Breast epithelium (tissue), 4 donors: ENCODE measurements at places on chromosomes 1 and 21. TPM values are rescaled to one million over a fixed set of nuclear protein-coding genes. Genes with fewer than 3 reads are reported as not detected.

GRCh38 chr1:41658431-41659158 is 174.1 kb upstream of the EDN2 start:
- DNase-seq = no peak

NOS1AP gene
- total RNA-seq = 17.6 TPM

SIPA1L2 gene
- total RNA-seq = 16.3 TPM

GRCh38 chr1:172778456-172779455 is 119.9 kb downstream of the FASLG start:
- DNase-seq = no peak

GRCh38 chr21:26385721-26386120 is 187.4 kb downstream of the CYYR1 start:
- DNase-seq = no peak

AMY2A gene
- not detected for total RNA-seq

RCAN1 gene
- 73.0 TPM for total RNA-seq

GRCh38 chr1:242219905-242220304 is 221.0 kb upstream of the MAP1LC3C start:
- no peak for DNase-seq

CFAP45 gene
- total RNA-seq = 2.6 TPM

- no peak for DNase-seq
Measured at GRCh38 chr1:33143176-33143575, 38.7 kb downstream of the TRIM62 start.

AIM2 gene
- 0.32 TPM for total RNA-seq

GRCh38 chr1:3037281-3038040 is 16.2 kb downstream of the ACTRT2 start:
- no peak for DNase-seq

GRCh38 chr1:74593887-74594866 is 79.4 kb downstream of the ERICH3 start:
- DNase-seq = no peak

- no peak for DNase-seq
Measured at GRCh38 chr1:42368096-42368795, 12.3 kb upstream of the RIMKLA start.

- DNase-seq = no peak
Measured at GRCh38 chr1:185483664-185484450, 166.8 kb upstream of the IVNS1ABP start.

- no peak for DNase-seq
Measured at GRCh38 chr1:61724506-61724812, 482 bp downstream of the TM2D1 start.

GRCh38 chr1:212030936-212031528 is 4.3 kb downstream of the INTS7 start:
- DNase-seq = no peak

L1TD1 gene
- 0.16 TPM for total RNA-seq

BGLAP gene
- 0.32 TPM for total RNA-seq

COL24A1 gene
- total RNA-seq = 1.3 TPM

- peak; percentile 80 for DNase-seq
Measured at GRCh38 chr1:32753532-32754316, 51.2 kb upstream of the SYNC start.

DNA sequence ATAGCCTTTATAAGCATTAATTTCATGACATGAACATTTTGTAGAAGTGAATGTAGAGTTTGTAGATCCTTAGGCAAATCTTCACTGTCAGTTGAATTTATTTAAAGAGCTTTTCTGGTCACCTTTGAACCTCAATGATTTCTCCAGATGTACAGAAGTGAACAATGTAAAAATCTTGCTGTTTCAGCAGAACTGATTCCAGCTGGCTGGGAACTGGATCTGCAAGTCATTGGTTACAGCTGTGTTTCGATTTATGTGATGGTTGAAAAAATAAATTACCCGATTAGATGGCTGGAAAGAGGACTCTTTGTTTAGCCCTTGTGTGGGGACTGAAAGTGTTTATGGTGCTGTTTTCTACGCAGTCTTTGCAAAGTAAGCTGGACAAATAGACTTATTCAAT is 849.8 kb downstream of the USP25 start:
- no peak for DNase-seq

DNA sequence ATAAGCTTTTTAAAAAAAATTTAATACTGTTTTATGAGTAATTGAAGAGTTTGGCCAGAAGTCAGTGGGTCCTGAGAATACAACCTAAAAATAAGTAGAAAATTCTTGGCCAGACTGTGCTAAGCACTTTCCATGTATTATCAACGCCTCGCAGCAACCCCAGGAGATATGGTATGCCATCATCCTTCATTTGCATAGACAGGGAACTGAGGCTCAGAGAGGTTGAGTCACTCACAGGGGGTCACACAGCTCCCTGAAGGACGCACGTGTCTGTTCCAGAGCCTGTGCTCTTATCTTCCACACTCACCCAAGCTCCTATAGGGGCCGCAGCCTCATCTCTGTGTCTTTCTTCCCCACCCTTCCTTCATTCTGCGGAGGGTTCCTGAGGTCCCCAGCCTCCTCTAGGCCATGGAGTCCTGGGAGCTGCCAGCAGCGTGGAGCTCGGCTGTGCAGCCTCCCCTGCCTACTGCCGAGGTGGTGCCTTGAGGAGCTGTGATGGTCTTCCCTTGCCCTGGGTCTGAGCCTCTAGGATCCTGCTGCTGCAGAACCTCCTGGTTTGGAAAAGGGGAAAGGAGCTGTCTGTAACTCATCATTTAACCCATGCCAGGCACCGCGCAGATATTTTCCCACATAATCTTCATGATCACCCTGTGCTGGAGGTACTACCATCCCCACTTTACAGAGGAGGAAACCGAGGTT is 30.3 kb upstream of the ECE1 start:
- no peak for DNase-seq

DNA sequence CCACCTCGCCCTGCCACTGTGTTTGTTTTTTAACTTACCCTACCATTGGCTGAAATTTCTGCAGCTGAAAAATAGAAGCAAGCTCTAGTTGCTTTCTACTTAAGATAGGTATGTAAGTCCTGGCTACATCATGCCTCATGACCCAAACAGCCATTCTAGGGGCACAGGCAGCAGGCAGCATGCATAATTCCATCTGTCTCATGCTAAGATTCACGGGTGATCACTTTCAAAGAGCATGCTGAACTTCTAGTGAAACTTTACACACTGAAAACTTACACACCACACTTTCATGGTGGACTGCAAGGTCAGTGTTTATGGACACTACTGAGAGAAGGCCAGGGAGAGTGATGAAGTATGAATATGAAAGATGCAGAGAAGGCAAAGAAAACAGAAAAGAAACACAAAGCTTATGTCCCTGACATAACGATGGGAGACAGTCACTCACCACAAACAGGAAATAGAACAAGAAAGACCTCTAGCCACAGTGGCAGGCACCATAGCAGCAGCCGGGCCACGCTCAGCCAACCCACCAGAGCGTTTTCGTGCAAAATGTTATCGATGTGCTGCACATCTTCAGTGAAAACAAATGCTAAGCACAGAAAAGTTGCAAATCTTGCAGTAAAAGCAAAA is 102.3 kb upstream of the TIAM1 start:
- no peak for DNase-seq

DNA sequence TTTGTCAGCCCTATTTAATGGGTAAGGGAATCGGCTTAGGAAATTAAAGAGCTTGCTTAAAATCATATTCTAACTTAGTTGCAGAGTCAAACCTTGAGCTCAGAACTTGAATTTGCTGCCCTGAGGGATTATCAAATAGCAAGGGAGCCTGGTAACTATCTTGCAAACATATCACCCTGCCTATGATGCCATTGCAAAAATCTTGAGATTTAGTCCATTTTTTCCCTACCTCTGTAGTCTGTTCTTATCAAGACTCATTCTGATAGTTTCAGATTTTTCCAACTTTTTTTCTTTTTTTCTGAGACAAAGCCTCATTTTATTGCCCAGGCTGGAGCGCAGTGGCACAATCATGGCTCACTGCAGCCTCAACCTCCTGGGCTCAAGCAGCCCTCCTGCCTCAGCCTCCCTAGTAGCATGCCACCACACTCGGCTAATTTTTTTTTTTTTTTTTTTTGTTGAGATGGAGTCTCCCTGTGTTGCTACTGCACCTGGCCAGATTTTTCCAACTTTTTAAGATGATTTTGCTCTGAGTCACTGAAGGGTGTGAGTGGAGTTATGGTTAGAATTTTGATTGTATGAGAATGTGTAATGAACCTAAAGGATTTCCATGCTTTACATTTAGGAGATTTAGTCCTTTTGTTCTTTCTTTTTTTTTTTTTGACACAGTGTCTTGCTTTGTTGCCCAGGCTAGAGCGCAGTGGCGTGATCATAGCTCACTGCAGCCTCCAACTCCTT is 12.2 kb downstream of the SARS1 start:
- DNase-seq = no peak

DNA sequence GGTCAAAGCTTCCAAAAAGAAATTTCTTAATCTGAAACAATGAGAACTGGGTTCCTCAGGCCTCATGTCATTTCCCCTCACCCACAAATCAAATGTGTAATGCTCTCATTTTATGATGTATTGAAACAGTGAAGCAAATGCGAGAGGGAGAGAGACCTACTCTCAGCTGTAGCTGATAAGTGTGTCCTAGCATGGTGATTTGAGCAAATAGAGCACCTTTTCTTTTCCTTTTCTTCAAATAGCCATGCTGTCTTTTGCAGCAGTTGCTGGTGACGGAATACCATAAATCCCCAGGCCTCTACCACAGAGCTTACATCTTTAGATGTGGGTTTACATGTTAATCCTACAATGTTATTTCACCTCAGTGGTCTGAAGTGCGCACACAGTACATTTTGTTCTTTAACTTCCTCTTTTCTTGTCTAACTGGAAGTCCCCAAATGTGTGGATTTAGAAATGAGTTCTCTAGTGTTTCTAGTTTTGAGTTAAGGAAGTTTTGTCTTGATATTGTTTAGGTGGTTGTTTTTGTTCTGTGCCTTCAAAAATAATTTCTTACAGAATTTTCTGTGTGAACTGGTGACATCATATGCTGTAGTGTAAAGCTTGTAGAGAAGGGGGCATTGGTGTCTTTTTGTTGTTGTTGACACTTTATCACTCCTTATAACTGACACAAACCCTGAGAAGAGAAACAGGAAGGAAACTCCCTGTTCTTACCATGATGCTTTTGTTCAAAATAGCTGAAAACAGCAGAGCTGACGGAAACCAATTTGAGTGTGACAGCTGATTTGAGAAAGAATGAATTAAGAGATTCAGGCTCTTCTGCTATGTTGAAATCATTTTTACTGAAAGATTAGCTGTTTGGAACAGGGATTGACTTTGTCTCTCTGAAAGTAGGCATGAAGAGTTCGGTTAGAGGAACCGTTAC is 12.2 kb downstream of the SMAP2 start:
- no peak for DNase-seq

DNA sequence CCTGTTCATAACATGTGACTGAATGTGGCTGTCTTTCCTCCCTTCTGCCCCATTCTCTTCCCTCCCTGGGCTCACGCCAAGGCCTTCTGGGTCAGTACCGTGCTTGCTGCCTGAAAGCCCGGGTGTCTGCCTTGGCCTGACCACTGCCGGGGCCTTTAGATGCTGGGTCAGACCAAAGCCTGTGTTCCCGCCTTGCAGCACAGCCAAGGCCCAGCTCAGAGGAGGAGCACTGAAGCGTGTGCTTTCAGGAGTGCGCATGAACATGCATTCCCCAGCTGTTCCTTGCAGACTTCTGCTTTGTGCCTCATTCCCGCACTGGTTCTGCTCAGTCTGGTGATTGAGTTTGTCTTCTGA is 27.0 kb upstream of the SARS1 start:
- DNase-seq = no peak

DNA sequence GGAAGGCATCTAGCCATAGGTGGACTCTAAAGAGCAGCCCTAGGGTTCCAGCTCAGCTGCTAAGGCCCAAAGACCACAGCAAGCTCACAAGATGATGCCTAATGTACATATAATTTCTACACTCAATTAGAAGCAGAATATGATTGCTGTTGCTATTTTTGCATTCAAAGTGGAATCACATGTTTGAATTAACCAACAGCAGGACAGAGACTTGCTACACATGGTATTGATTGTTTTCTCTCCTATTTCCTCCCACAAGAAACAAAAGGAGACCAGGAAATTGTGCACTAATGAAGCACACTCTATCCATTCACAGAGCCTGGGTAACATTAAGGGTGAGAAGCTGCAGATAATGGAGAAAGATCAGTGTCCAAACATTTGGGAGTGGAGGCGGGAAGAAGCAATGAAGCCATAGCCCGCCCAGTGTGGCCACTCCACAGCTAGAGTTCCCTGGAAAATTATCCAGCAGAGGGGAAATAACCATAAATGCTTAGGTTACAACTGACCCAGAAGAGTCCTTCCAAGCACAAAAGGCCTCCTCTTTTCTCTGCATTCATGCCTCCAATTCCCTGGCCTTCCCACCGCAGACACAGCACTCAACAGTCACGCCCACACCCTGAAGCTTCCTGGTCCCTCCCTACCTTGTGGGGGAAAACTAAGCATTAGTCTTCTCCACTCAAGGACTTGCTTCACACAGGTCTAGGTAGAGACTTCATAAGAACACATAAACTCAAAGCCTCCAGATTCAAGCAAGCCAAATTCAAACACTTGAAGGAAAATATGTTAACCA is 7.5 kb downstream of the CNN3 start:
- no peak for DNase-seq

DNA sequence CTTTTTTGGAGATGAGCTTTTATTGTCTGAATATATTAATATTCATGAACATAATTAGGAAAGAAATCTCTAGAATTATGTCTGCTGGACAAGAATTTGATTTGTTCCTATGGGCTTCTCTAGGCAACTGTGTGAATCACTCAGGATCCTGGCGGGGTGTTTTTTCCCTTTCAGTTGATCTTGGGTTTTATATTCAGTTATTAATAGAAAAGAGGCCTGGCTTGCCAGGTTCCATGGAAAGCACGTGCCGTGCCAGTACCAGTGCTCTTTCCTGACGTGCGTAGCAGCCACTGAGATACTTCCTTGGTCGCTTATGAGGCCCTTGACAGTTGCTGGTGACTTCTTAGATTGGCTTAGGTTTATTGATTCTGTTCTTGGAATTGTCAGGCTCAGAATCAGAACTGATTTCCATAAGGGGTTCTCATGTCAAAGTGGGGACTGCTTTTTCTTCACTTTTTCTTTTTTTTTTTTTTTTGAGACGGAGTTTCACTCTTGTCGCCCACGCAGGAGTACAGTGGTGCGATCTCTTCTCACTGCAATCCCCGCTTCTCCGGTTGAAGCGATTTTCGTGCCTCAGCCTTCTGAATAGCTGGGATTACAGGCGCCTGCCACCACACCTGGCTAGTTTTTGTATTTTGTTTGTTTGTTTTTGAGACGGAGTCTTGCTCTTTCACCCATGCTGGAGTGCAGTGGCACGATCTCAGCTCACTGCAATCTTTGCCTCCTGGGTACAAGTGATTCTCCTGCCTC is 48.7 kb upstream of the KIF1B start:
- DNase-seq = no peak
